Activated T-helper 17 cell treated with anti-CD3 and anti-CD28 coated beads, Interleukin-2, amount 50 U/mL, for 72 hours (primary cell): ENCODE measurements at places on chromosomes 7 and 10. TPM values are rescaled to one million over a fixed set of nuclear protein-coding genes. Genes with fewer than 3 reads are reported as not detected.
A peak's percentile ranks its signal among the peaks of the same experiment; 100 is the strongest.

- ATAC-seq: no peak
Observed at GRCh38 chr7:76122516-76123239, 74.8 kb downstream of the MDH2 start.

GRCh38 chr10:78771260-78771659, 297.5 kb upstream of the ZMIZ1 start:
- ATAC-seq: no peak

DNA sequence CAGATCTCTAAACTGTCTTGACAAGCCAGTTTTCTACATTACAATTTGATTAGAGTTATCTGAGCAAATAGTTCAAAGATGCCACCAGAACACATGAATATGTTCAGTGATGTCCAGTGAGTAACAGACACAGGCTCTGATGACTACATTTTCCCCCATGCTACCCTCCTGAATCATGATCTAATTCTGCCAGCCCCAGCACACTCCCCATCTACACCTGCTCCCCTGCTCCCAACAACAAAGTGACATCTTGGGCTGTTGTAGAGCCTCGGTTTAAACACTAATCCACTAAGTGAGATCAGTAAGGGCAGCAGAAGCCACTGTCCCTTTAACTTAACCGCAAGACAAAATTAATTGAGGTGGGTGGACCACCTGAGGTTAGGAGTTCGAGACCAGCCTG, 104.6 kb downstream of the PROSER2 start:
- no peak for ATAC-seq

DNA sequence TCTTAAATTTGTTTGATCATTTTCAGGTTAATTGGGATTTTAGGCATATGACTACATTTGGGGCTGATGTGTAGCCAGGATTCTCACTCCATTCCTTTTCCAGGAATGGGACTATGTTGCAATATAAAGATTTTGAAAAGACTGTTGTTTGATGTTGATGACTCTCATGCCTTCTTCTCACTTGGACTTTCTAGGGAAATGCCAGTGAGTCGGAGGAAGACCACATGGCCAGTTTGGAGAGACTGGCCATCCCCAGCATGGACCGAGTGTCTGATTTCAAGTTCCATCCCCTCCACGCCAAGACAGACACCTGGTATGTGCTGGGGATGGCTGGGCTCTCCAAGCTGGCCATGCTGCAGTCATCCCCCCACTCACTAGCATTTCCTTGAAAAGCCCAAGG, 5.5 kb downstream of the IGFBP3 start:
- no peak for ATAC-seq

GRCh38 chr10:120632942-120633341, 175.9 kb downstream of the PLPP4 start:
- no peak for ATAC-seq

The FAM237B gene
- not detected for total RNA-seq

The ANXA7 gene
- total RNA-seq: 90.1 TPM

DNA sequence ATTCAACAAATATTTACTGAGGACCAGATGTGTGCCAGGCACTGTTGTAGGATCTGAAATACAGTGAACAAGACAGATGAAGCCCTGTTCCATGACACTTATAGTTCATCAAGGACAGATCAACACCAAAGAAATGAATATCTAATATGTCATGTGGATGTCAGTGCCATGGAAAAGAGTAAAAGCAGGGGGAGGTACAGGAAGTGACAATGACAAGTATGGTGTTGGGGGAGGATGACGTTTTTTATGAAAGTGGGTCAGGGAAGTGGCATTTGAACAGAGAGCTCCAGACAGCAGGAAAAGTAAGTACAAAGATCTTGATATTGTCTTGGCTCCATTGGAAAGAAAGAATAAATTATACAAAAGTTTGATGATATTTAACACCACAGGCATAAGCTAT, 7.0 kb upstream of the SFMBT2 start:
- ATAC-seq: peak; percentile 93

GRCh38 chr10:31274310-31274709, 44.7 kb upstream of the ZEB1 start:
- ATAC-seq: no peak

The GCK gene
- total RNA-seq: 0.58 TPM

The SCIN gene
- 0.17 TPM for total RNA-seq

The STEAP1 gene
- total RNA-seq: 0.79 TPM
